Mesendoderm (in vitro differentiated cells): ENCODE measurements at places on chromosomes 2 and 18.
A peak's percentile ranks its signal among the peaks of the same experiment; 100 is the strongest.

DNA sequence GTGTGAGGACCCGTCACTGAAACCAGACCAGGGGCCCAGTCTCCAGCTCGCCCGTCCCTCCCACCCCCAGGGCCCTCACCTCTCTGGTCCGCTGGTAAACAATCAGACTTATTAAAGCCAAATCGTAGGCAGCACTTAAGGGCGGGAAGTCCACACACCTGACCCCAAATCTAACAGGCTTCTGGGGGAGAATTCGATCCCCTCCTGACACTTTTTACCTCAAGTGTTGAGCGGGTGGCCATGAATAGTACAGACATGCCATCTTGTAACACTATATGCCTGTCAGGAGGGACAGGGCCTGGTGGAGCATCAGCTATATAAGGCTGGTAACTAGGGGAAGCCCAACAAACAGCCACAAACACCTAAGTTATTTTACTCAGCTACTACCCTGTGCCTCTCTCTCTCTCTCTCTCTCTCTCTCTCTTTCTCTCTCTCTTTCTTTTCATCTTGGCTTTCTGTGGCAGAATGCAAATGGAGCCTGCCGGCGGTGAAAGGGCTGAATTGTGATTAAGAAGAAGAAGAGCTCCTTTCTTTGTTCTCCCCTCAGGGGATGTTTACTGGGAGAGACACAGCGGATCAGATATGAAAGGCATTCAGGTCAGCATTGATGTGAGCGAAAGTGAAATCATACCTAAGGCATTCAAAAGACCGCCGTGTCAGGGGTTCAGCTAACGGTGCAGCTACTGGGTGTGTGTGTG, 9.5 kb downstream of the ZEB2 start:
- DNase-seq = peak; percentile 98

- DNase-seq = no peak
Observed at GRCh38 chr2:205868773-205869333, 186.6 kb downstream of the NRP2 start.

DNA sequence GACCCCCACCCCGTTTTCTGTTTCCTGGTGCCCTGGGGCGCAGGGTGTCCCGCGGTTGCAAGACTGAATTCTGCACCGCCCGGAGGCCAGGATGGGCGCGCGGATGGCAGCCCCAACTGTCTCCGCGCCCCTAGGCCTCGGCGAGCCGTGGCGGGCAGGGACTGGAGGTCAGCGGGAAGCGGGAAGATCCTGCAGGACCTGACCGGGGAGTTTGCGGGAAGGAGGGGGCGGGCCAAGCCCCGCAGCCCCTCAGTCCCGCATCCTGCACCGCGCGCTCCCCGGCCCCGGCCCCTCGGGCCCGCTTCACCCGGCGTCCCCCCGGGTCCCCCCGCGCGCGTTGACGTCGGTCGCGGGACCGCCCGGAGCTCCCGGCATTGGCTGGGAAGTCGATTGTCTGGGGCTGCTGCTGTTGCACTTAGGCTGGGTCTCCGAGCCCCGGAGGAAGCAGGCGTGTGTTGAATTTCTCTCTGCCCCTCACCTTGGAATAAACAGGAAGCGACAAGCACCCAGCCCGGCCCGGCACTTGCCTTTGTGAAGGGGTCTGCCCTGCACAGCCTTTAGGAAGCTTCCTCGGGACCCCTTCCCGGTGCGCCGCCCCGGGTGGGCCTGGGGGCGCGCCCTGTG, at the start of gene LDLRAD4:
Gene LDLRAD4, plus strand, starts transcription at position 393 of the 624 bp plus-strand sequence.
- peak; percentile 60 for DNase-seq

DNA sequence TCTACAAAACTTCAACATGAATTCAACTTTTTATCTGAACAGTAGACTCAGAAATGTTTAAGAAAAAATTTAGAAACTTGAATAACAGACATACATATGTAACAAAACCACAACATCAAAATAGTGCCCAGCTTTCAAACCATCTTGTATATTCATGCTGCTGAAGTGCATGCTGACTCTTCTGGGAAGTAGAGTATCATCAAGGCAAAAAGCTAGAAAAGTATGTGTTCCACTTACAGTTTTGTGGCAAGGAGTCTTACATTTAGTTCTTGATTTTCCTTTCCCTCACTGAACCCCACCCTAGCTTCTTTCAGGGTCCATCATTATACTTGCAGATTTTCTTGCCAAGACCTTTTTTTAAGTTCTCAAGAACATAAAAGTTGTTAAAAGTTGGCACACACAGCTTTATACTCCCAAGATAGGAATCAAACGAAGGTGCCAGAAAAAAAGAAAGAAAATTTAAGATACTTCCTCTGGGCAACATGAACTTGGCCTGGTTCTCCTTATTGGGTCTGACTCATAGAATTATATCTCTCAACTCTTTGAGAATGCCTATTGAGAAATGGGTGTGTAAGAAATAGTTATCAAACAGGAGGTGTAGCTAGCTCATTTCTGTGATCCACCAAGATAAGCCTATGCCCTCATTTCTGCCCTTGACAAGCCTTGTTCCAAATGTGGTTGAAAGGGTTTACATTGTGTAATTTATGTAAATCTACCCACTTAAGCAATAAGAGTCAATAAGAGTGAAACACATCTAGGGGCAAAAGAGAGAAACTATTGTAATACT, 667.6 kb upstream of the ACVR2A start:
- no peak for DNase-seq

GRCh38 chr18:70397259-70397925, 108.5 kb downstream of the SOCS6 start:
- no peak for DNase-seq

- no peak for DNase-seq
Observed at GRCh38 chr2:222751238-222751637, 79.8 kb downstream of the MOGAT1 start.

DNA sequence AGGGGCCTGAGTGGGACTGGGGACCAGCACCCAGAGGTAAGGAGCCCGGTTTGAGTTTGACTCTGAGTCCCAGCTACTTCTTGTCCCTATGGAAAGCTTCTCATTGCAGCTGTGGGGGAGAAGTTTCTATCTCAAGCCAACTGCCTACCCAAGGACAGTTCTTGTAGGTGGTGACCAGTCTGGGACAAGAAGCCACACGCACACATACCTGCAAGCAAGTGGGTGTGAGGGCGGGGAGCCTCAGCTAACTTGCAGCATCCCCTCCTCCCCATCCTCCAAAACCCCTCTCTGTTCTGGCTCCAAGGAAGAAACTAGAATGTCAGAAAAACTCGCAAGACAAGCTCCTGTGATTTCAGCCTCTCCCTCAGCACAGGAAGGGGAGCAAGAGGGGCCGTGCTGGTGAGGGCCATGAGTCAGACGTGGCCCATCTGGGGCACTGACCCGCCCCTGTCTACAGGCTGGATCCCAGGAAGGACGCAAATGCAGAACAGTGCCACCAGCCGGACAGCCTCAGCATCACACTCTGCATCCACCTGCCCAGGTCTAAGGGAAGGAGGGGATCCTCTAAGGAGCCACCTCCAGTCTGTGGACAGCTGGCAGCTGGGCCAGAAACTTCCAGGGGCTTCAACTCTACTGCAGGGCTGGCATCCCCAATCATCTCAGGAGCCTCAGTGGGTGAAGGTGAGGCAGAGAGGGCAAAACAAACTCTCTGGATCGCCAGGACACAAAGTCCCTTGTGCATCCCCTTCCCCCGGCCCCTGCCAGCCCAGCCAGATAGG, 103.4 kb downstream of the TNS1 start:
- peak; percentile 92 for DNase-seq

GRCh38 chr2:206095536-206096332, 9.8 kb upstream of the INO80D start:
- DNase-seq = no peak
